ENCODE measurements at places on chromosomes 12 and 14.

GRCh38 chr14:96189281-96189711 lies 15.3 kb upstream of the BDKRB2 start:
- DNase-seq, result no peak

DNA sequence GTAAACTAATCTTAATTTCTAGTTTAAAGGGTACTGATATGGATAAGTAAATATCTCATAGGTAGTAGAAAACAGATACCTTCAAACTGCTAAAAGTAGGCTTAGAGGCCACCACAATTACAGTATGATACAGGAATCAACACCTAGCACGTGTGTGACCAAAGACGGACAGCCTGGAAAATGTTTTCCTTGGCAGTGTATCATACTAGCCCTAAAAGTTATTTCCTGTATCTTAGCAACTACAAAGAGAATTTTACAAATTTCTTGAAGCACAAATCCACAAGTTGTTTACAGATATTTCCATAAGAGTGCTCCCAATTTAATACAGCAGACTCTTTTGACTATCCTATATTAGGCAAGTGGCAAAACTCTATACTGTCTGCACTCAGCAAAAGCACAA lies 106.0 kb downstream of the ITPR2 start:
- DNase-seq, result no peak

- DNase-seq, result no peak
These were observed 49.5 kb downstream of the KLHL28 start for GRCh38 chr14:44912041-44912869.

DNA sequence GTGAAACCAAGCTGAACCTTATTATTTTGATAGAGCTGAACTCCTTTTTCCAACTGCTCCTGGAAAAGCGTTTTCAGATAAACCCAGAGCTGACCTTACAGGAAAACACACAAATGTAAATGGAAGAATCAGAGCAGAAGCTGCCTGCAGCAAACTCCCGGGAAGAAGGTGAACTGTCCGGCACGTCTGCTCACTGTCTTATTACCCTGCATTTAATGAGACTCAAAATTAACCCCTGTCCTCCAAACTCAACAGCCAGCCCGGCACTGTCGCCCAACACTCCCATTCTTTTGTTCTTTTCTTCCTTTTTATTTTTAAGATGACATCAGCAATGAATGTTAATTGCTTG lies 1046.9 kb upstream of the FLRT2 start:
- no peak for DNase-seq

GRCh38 chr14:51472881-51473280 lies 178.8 kb upstream of the FRMD6 start:
- DNase-seq, result no peak

DNA sequence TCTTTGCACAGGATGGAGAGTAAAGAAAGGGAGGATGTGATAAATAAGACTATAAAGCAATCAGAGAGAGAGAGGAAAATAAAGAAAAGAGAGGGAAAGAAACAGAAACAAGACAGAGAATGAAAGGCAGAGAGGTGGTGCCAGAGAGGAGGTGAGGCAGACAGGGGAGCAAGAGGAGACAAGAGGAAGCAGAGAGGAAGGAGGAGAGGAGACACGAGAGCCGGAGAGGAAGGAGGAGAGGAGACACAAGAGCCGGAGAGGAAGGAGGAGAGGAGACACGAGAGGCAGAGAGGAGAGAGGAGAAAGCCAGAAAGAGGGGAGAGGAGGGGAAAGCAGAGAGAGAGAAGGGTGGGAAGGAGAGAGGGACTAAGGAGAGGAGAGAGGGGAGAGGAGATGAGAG lies 125.2 kb downstream of the PAPOLA start:
- no peak for DNase-seq

DNA sequence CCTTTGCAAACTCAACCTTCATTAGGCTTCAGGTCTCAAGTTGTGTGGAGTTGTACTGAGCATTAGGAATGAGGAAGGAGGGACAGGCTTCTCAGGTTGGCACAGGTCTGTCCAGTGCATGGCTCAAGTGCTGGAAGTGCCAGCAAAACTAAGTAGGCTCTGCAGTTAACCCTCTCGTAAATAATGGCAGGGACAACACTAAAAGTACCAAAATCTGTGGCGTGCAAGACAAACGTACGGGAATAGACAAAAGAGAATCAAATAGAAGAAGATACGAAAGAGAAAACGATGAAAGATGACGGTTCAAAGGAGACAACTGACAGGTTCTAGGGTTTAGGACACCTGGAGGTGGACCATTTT lies 612 bp downstream of the TRAPPC6B start:
- no peak for DNase-seq

DNA sequence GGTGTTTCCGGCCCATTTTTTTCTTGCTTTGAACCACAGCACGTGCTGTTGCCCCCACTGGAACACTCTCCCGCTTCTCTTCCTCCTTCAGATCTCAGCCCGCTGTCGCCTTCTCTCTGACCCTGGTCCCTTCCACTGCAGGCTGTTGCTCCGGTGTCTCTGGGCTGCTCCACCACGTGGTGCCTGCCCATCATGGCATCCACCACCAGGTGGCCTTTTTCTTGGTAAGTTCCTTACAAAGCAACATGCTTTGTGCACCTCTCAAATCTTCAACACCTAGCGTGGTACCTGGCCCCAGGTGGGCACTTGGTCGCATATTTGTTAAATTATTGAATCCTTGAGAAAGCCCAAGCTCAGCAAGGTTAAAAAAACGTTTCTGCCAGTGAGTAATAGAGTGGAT lies 19.1 kb downstream of the TUNAR start:
- no peak for DNase-seq

DNA sequence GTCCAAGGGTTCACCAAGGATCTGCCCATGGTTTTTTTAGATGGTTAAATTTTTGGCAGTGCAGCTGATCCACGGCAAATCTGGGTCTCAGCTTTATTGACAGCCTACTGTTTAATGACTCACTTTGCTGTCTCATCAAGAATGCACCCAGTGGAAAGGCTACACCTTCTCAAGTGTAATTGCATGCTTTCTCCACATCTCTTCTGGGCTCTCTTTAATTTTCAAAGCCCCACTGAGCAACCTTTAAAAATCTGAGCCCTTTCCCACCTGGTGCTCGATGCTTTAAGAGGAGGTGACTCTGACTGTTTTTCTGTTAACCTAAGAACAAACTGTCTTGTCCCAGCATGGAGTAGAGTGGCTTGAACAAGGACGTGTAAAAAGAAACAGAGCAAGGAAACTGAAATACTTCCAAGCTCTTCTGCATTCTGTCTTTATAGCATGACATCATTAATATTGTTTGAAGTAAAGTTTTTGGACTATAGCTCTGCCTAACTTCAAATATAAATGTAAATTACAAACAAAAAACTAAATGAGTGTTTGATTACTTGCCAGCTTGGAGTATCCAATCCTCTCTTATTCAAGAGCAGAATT lies 214.2 kb upstream of the KRR1 start:
- no peak for DNase-seq

- no peak for DNase-seq
These were observed 46.4 kb downstream of the CLMN start for GRCh38 chr14:95273001-95273978.

DNA sequence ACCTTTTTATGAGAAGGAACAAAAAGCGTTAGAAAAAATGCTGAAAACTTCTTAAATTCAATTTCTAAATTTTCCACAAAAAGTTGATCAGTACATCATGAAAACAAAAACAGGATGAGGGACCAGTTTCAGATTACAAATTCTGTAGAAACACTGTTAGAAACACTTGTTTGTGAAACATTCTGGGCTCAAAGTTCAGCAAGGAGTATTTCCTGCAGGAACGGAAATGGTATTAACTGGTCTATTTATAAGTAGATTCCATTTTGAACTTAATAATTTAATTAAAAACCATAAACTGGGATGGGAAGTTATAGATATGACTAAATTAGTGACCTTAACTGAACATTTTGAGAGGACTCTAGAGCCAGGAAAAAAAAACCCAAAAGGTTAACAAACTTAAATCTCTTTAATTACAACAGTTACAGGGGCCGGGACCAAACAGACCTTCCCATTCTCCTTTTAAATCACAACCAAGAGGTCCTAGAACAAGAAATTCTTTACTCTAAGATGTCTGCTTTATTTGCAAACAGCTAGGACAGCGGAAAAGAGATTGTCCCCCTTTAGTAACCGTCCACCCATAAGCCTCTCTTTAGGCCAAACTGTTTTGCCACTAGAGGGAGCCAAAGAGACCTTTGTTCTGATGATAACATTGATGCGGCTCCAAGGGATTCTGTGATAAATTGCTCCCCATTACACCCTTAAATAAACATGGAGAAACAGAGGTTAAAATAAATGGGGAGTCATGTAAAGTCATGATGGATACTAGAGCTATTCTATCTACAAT lies 69.0 kb upstream of the RERGL start:
- no peak for DNase-seq

DNA sequence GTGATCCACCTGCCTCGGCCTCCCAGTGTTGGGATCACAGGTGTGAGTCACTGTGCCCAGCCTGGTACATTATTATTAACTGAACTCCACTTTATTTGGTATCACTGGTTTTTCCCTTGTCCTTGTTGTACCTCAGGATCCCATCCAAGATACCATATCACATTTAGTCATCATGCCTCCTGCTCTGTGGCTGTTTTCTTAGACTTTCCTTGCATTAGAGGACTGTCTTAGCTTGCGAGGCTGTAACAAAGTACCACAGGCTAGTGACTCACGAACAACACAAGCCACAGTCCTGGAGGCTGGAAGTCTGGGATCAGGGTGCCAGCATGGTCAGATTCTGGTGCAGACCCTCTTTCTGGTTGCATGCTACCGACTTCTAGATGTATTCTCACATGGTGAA lies 12.2 kb downstream of the KLC1 start:
- DNase-seq, result no peak

DNA sequence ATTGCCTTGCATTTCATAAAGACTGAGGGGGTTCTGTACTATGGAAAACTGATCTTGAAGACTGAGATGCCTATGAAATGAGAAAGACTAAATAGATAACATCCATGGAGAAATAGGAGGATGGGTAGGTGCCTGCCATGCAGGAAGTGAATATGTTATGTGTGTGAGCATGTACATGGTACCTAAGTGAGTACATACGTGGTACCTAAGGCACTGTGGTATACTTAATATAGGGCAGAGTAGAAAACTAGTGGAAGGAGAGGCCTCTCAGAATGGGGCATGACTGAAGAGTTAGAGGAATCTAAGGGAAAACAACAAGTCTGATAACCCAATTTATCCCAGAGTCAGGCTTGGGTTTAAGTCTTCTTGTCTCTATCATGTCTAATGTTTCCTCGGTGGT lies 161.8 kb upstream of the DCN start:
- DNase-seq, result no peak

DNA sequence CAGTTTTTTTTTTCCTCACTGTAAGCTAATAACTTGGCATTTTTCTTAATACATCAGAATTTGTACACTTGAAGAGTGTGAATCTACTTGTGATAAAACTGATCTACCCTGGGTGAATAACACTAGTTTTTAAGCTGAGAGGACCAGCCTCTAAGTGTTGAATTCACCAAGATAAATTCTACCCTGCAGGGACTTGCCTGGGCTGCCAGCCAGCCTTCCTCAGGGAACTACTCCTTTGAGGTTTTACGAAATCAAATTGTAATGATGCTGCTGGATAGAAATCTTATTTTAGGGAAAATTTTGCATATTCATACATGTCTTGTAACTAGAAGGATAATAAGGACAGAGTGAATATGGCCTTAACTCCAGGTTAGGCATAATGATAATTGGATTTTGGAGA lies 1.9 kb downstream of the MED21 start:
- no peak for DNase-seq

- no peak for DNase-seq
These were observed 160.2 kb downstream of the RIMBP2 start for GRCh38 chr12:130555628-130556485.
